IPS-NIHi11 (cell line): ENCODE measurements at places on chromosomes 16 and 17.

GRCh38 chr17:49787884-49788477 lies 500 bp upstream of the KAT7 start:
- no peak for DNase-seq

- peak; percentile 13 for DNase-seq
Measured at GRCh38 chr17:2484876-2485275, 26.8 kb downstream of the METTL16 start.

DNA sequence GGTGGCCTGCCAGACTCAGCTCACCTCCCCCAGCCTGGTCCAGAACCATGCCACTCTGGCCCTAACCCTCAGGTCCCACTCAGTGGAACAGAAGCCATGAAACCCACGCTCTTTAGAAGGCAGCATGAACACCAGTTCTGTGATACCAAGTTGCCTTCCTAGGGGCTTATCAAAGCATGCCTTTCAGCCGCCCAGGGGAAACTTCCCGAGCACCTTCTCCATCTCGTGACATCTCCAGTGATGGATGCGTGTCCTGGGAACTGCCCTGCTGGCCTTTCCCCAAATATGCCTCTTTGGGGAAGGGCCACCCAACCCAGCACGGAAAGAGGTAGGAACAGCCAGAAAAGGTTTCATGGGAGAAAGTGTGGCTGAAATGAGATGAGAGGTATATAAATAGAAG lies 8.3 kb downstream of the CCDC42 start:
- DNase-seq: no peak

- no peak for DNase-seq
Measured at GRCh38 chr16:59905131-59905530, 1171.0 kb upstream of the GOT2 start.

- peak; percentile 35 for DNase-seq
Measured at GRCh38 chr17:6523330-6523729, 33.0 kb downstream of the PITPNM3 start.

- DNase-seq: no peak
Measured at GRCh38 chr16:1471569-1472194, 3.1 kb downstream of the CLCN7 start.

DNA sequence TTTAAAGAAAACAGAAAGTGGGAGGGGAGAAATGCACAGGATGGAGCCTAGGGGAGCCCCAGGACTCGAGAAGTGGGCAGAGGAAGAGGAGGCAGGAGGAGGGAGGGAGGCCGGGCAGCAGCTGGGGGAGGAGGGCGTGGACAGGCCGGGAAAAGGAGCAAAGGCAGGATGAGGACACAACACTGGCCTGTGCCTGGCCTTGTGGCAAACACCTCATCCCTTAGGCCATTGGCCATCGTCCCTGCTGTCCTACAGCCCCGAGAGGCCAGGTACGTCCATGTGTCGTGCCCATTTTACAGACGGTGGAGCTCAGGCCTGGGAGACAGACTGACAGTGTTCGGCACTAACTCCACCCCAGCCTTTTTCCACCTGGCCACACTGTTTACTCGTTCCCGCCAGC lies 15.9 kb downstream of the JPH3 start:
- DNase-seq: no peak

- DNase-seq: no peak
Measured at GRCh38 chr16:68276223-68276622, 11.9 kb downstream of the SLC7A6 start.

DNA sequence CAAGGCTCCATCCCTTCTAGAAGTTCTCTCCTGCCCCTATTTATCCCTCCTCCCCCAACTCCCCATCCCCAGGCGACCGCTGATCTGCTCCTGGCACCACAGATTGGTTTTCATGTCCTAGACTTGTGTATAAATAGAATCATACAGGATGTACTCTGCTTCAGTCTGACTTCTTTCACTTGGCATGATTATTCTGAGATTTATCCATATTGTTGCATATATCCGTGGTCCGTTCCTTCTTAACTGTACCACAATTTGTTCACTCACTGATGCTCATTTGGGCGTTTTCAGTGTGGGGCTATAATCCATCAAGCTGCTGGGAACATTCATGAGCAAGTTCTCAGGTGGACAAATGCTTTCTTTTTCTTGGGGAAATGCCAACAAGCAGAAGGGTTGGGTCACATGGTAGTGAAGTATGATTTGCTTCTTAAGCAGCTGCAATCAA lies 23.9 kb downstream of the PITPNM3 start:
- no peak for DNase-seq
